Neural progenitor cell (in vitro differentiated cells): ENCODE measurements at places on chromosomes 3 and 15. TPM values are rescaled to one million over a fixed set of nuclear protein-coding genes. Genes with fewer than 3 reads are reported as not detected.

DNA sequence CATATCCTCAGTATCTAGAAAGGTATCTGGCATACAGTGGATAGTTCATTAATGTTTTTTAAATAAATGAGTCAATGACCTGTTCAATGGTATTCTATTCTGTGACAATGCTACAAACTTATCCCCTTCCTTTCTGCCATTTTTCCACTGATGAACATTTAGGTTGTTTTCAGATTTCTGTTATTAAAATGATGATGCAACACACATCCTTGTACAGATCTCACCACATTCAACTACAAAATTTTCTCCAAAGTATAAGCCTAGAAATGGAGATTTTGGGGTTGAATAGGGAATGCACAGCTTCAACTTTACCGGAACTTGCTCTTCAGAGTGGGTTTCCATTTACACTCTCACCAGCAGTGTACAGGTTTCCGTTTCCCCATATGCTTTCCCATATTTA, 210.2 kb downstream of the ISL2 start:
- DNase-seq = no peak

DNA sequence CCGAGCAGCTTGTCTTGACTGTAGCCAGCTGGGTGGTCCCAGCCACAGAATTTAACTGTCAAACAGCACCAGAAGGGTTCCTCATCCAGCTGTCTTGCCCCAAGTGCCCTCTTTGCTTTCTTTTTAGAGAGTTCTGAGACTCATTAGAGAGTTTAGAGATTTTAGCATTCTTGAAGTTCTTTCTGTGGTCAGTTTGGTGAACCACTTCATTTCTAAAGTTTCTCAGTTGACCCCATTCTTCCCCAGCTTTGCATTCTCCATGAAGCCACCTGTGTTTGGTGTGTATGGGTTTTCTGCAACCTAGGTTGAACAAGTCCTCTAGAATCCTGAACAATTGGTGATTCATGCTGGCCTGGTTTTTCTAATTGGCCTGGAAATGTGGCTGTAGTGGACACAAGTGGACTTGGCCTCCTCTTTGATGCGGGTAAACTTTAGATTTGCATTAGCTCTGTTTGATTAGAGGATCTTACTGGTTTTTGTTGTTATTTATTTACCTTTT, 33.7 kb downstream of the FLNB start:
- DNase-seq = peak; percentile 64

DNA sequence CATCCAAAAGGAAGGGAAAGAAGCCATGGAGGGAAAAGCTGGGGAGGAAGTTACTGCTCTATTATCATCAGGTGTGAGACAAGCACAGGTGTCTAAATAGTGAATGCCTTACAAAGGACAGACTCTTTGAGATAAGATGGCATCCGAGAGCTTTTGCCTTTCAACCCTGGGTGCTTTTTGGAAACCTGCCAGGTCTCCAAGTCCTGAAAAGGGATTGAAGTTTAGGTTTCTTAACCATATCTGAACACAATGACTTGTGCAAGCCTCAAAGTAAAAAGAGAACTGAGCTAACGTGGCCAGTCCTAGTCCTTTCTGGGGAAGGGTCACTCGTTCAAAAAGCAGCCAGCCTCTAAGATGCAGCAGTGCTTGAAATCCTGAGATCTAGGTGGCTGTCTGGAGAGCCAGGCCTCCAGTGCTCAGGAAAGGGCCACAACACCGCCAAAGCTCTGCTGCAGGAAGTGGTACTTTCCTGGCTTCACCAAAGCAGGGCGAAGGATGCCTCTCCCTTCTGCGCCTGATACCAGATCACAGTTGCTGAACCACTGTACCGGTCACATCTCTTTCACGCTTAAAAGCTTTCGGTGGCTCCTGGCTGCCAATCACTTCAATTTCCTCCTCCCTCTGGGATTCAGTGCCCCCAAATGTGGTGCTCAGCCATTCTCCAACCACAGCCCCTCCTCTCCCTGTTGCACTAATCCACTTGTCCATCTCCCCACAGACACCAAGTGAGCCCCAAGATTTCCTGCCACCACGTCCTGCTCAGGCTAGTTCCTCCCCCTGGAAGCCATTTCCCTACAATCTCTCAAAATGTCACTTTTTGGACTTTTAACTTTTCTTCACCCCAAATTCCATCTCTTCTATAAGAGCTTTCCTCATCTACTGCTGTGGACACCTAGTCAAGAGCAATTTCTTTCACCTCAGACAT, 104.1 kb upstream of the LPP start:
- DNase-seq = no peak

ERICH6 gene
- total RNA-seq = 0.28 TPM in 1 of 2 replicates, not detected in the other

ROBO1 gene
- total RNA-seq = 168 and 169 TPM in 2 replicates

- peak; percentile 81 for DNase-seq
Measured at GRCh38 chr3:49839193-49839809, 17.1 kb downstream of the TRAIP start.

SELENOS gene
- total RNA-seq = 26.0 and 39.1 TPM in 2 replicates

- no peak for DNase-seq
Measured at GRCh38 chr3:160828880-160829279, 72.8 kb downstream of the PPM1L start.

GRCh38 chr15:35751413-35752133, 205.6 kb upstream of the DPH6 start:
- peak; percentile 88 for DNase-seq

DNA sequence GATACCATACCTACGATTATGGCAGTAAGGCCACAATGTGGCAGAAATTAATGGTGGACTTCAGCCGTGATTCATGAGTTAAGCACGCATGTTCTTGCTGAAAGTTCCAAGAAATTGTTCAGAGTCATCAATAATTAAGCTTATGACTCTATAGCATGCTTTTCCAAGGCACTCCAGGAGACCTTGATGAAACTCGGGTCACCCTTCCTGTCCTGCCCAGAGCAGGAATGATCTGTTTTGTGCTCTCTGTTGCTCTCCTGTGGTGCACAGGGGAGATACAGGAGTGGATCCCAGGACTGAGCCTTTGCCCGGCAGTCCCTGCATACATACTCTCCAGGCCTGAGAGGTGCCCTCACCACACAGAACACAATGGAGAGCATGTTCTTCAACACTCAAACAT, 141.6 kb upstream of the SLC2A2 start:
- peak; percentile 44 for DNase-seq

CD200 gene
- 41.5 and 48.4 TPM in 2 replicates for total RNA-seq

LRRC15 gene
- total RNA-seq = not detected in 2 replicates

DNA sequence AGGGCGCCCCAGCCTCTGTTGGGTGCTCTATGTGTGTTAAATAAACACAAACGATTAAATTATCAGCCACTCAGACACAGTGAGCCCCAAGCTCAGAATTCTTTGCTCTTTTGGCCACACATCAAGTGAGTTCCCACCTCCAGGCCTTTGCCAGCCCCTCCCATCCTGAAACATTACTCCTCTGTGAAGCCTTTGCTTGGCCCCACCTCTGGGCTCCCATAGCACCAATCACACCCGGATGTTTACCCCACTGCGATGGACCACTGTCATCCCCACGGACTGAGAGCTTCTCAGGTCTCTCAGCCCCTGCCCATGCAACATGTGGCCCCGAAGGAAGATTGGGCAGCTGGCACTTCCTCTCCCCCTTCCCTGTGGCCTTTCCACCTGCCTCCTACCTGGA, 85.1 kb downstream of the NUP210 start:
- no peak for DNase-seq

DNA sequence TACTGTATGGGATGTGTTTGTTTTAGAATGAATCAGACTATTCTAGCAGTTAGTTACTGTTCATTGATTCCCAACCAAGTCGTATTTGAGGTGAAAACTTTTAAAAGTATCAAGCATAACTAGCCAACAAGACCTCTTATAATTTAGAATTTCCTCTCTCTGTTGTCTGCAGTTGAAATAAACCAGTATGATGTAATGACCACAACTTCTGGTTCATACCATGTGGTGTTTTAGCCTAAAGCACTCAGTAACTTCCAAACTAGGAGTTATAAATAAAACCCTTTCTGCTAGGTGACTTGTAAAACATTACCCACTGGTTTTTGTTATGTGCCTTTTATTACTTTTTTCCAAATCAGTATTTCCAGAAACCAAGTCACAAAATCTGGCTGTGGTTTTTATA, 19.8 kb upstream of the P2RY12 start:
- DNase-seq = no peak

GRCh38 chr15:79091204-79091867, 756 bp upstream of the RASGRF1 start:
- DNase-seq = peak; percentile 75

GRCh38 chr3:53113293-53114010, 16.8 kb downstream of the RFT1 start:
- no peak for DNase-seq

DNA sequence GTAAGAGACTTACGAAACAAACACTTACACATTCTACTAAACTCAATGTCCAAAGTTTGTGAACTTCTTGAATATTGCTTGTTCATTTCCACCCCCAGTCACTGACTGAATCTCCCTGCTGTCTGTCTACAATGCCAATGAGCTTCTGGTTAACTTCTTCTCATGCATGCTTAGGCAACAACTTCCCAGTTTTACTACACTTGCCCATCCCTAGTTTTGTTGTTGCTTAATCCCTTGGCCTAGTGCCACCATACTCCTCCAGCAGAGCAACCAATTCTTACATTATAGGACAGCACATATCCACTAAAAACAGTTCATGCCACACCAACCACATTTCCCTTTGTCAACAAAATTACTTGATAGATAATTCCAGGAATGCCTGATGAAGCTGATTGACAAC, 40.9 kb upstream of the CCR2 start:
- no peak for DNase-seq

OR5K2 gene
- not detected in 2 replicates for total RNA-seq

GRCh38 chr3:167350245-167350862, 29.7 kb downstream of the ZBBX start:
- peak; percentile 16 for DNase-seq

TMEM207 gene
- total RNA-seq = not detected in 2 replicates
